AG10803 (cell line): ENCODE measurements at places on chromosomes 1 and 21.

- DNase-seq: peak; percentile 35
Measured at GRCh38 chr1:76425201-76426145, 350.9 kb downstream of the ST6GALNAC3 start.

DNA sequence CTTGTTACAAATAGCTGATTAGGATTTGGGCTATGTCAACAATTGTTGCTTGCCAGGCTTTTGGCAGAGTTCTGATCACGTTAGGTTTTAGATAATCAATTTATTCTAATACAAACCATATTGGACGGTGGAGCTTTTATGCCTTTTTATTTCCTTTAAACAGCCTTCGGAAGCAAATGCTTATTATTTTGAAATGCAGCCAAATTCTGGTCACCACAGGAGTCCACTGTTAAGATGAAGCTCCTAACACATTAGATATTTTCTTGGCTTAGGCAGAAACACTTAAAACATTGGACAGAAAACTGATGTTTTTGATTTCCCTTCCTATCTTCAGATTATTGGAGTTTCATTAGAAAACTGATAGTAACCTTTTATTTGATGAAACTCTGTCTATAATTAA is 82.9 kb downstream of the CENPF start:
- peak; percentile 15 for DNase-seq

GRCh38 chr1:208189183-208189582 is 55.0 kb downstream of the PLXNA2 start:
- no peak for DNase-seq

DNA sequence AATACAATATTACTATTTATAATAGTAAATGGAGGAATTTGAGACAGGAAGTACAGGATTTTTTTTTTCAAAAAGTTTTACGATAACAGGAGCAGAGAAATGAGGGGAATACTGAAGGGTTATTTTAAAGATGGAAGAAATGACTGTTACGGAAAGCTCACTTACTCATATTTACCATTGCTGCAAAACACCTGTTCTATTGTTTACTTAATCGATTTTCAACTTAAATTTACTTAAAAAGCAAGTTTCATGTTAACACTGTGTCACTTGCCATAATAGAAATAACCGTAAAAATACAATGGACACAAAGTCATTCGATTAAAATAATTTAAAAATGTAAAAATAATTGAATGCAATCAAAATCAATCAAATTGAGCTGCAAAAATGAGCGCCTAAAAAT is 3.4 kb upstream of the EXO1 start:
- no peak for DNase-seq

- DNase-seq: no peak
Measured at GRCh38 chr21:45529785-45530422, 12.3 kb downstream of the SLC19A1 start.

- peak; percentile 72 for DNase-seq
Measured at GRCh38 chr1:227999056-227999930, 7.5 kb upstream of the WNT3A start.

GRCh38 chr1:87305151-87305550 is 23.5 kb upstream of the LMO4 start:
- DNase-seq: no peak
